Pancreas (tissue), 10 donors: ENCODE measurements at places on chromosomes 3 and 15.

DNA sequence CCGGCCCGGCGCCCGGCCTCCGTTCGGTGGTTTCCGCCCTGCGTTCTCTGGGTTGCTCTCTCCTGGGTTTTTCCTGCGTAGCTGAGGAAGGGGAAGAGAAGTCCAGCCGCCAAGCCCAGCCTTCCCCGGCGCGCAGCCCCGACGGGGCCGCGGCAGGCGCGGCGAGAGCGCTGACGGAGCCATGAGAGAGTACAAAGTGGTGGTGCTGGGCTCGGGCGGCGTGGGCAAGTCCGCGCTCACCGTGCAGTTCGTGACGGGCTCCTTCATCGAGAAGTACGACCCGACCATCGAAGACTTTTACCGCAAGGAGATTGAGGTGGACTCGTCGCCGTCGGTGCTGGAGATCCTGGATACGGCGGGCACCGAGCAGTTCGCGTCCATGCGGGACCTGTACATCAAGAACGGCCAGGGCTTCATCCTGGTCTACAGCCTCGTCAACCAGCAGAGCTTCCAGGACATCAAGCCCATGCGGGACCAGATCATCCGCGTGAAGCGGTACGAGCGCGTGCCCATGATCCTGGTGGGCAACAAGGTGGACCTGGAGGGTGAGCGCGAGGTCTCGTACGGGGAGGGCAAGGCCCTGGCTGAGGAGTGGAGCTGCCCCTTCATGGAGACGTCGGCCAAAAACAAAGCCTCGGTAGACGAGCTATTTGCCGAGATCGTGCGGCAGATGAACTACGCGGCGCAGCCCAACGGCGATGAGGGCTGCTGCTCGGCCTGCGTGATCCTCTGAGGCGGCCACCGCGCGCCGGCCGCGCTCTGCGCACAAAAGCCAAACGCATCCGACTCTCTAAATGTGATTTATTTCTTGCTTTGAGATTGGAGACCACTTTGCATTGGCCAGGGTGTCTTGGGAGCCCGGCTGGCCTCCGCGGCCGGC is 727 bp downstream of the RAP2B start:
- no peak for DNase-seq

DNA sequence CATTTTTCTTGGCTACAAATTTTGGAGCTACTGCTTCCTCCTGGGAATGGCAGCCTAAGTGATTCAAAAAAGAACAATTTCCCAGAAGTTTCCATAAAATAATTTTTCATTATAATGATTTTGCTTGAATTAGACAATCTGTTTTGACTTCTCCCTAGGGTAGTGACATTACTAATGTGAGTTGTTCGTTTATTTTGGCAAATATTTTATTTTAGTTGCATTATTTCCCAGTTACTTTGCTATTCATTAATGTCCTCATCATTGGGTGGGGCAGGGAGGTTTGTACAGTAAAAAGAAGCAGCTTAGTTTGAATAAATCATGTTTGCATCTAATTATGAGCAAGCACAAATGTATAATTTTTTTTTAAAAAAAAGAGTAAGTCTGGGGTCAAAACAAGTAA is 686.6 kb downstream of the ROBO2 start:
- no peak for DNase-seq

DNA sequence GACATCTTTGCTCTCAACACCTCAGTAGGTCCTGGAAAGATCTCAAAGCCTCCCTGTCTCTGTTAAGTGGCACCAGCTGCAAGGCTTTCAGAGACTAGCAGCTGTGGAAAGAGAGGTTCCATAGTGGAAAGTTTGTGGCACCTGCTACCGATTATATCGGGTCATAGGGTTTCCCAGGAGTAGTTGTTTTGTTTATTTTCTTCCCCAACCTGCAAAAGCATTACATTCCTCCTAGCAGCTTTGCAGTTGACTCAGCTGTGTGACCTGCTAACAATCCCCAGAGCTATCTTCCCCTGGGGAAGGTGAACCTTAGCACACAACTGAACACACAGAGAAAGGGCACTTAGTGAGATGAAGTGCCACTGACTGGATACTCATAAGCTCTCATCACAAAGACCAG is 598.9 kb upstream of the GRM7 start:
- DNase-seq: no peak

GRCh38 chr15:64864068-64864467 is 22.4 kb downstream of the PLEKHO2 start:
- DNase-seq: no peak

GRCh38 chr15:67172172-67172571 is 82.3 kb downstream of the AAGAB start:
- no peak for DNase-seq

DNA sequence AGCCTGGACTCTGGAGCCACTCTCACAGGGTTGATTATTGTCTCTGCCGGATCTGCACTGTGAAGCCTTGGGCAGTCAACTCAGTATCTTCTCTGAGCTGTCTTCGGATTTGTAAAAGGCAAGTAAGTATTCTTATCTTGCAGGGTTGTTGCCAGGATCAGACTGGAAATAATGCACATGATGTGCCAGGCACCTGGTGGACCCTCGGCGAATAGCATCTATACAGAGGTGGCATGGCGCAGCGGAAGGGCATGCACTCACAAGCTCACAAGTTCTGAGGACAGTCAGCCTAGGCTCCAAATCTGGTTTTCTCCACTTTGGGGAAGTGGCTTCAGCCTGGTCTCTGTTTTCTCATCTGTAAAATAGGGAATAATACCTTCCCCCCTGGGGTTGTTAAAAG is 113.9 kb downstream of the SRGAP3 start:
- DNase-seq: no peak

- DNase-seq: no peak
Observed at GRCh38 chr3:50512131-50512530, 8.7 kb upstream of the CACNA2D2 start.

- DNase-seq: no peak
Observed at GRCh38 chr3:51350751-51351150, 34.3 kb upstream of the MANF start.

- DNase-seq: no peak
Observed at GRCh38 chr3:185555101-185555501, 2.7 kb upstream of the LIPH start.

DNA sequence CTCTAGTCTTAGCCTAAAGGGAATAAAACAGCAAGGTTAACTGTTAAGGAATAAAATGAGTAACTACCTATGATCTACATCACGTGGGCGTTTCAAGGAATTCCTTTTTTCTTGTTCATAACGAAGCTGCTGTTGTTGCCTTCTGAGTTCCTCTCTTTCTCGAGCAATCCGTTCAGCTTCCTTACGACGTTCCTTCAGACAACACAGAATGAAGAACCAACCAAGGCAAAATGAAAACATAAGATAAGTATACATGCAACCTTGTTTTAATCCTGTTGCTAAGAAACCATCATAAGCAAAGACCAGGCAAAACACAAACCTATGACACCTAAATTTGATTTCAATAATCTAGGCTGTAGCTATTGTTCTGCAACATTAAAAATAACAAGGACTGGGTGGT is 44.1 kb downstream of the SLTM start:
- no peak for DNase-seq

DNA sequence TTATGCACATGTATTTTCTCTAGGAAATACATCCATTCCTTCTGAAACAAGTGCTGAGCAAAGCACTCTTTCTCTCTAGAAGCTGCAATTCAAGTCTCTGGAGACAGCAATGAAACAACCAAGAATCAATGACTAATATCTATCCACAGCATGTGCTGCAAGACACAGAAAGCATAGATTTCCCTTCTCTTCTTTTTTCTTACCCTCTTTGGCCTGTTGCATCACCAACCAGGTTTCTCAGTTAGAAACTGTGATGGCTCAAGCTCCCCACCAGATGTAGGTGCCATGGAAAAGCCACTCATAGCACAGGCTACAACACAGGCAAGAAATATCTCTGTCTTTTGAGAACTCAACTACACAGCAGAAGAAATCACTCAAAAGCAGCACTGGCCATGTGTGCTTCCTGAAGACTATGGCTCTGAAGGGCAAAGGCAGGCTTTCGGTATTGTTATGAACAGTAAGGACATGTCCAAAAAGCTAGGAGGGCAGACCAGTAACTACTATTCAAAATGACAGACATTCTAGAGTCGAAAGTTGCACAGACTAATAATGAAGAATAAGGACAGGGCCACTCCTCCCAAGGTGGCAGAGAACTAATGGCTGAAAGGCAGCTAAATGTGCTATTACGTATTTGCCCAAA is 15.5 kb downstream of the ZDHHC3 start:
- DNase-seq: no peak

- DNase-seq: no peak
Observed at GRCh38 chr15:39961051-39961450, 27.1 kb downstream of the EIF2AK4 start.

DNA sequence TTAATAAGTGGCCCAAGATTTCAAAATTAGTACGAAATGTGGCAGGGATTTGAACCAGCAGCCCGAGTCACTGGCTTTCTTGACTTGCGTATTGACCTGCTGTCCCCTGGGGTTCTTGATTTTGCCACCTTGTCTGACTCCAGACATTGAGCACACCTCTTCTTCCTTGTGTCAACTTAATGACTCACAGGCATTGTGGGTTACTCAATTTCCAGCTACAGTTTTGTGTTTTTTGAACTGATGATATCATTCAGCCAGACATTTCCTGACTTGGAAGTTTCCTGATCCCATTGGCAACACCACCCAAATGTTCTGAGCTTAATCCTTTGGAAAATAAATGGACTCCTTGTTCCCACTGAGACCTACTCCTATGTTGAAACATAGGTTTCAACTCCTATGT is 64.2 kb downstream of the MOBP start:
- no peak for DNase-seq

GRCh38 chr15:38843736-38844590 is 279.3 kb upstream of the RASGRP1 start:
- no peak for DNase-seq

- DNase-seq: no peak
Observed at GRCh38 chr3:100873611-100874010, 119.6 kb downstream of the ABI3BP start.

GRCh38 chr3:187567661-187568121 is 102.5 kb downstream of the SST start:
- no peak for DNase-seq

DNA sequence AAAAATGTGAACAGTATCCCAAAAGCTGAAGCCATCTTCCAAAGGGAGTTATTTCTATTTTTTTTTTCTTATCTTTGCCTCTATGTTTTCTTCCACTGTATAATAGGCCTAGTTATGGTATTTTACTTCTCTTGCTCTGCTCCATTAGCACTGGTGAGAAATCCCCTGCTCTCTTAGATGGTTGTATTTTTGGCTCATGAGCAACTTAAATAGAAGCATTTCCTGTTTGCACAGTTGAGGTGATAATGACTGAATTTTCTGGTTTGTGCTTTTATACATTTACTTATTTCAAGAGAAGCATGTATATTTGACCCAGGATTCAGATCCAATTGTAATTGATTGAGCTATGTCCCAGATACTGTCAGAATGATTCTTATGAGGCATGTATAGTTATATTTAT is 61.6 kb upstream of the CD200R1L start:
- no peak for DNase-seq

DNA sequence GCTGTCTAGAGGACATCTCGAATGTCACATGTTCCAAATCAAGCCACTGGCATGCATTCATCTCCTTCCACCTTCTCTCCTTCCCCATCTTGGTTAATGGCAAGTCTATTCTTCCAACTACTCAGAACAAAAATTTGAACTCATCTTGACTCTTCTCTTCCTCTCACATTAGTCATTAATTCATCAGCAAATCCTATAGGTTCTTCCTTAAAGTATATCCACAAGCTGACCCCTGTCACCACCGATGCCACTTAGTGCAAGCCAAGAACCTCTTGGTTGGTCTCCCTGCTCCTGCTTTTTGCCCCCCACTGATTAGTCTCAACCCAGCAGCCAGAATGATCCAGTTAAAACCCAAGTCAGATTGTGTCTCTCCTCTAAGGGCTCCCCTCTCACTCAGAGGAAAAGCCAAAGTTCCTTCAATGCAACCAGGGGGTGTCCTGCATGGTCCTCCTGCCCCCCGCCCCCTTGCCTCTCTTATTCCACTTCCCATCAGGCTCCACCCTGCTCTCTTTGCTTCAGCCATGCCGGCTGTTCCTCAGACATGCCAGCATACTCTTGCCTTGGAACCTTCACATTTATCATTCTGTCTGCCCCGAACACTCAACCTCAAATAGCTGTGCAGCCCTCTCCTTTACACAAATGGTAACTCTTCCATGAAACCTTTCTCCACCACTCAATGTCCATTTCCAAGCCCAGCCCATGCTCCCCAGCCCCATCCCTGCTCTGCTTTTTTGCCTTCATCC is 1.0 kb upstream of the GALNT15 start:
- no peak for DNase-seq

DNA sequence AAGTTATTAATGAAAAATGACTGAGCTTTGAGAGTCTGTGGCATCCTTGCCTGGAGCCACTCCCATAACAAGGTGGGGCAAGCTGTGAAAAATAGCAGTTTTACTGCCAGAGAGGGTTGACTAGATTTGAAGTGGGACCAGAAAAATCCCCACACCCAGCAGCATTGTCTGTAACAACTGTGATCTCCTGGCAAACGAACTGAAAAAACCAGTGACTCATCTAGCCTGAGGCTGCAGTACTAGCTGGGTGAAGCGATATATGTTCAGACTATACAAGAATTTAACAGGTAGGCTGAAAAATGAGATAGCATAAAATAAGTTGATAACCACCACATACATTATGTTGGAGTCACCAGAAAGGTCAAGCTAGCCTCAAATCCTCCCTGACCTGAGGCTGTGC is 64.0 kb downstream of the DPH6 start:
- no peak for DNase-seq

DNA sequence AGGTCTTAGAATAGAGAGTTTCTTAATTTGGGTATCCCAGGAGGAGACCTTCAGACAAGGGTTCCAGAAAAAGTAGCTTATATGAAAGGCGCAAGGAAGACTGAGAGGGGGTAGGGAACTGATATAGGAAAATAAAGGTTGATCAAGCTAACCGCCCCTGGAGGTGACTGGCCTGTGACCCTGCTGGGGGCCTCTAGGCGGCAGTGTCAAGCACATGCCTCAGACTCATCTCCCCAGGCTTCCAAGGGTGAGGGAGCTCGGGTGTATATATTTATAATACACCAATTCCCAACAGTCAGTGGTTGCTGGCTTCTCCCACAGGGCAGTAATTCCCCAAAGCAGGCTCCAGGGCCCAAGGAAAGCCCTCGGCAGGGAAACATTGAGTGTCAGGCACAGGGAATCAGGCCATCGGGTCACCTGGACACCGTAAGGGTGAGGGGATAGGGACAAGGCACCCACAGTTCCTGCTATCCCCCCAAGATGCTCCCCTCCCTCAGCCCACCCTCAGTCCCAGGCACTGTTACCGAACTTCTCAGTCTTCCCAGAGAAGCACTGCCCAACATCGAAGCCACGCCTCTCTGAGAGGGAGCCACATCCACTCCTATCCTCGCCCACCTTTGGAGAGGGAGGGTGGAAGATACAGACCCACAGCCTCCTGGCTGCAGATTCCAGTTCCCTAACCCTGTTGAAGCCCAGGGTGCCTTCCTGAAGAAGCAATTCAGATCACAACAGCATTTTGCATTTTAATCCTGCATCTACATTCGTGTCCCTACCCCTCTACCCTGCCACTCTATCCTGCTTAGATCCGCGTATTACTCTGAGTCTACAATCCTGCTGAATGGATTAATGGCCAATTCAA is 19.5 kb upstream of the CAV3 start:
- no peak for DNase-seq
